ENCODE measurements at places on chromosomes 16 and 17.

- no peak for DNase-seq
Measured at GRCh38 chr17:30532871-30533270, 55.7 kb downstream of the GOSR1 start.

- no peak for DNase-seq
Measured at GRCh38 chr16:86099326-86099725, 200.4 kb downstream of the IRF8 start.

DNA sequence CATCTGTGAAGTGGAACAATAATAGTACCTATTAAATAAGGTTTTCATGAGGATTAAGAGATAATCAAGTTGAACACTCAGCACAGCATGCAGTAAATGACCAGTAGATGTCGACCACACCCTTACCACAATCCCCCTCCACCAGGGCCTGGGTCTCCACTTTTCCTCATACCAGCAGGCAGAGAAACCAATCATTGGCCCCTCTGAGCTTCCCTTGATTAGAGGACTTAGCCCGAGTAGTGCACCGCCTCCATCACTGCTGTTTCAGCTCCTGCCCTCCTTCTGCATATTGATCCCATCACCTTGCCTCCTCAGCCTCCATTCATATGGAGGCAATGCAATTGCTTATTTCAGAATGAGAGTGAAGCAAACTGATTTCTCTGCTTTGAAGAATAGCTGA lies 96.5 kb upstream of the CDH11 start:
- DNase-seq = no peak

- DNase-seq = no peak
Measured at GRCh38 chr17:57422574-57423164, 166.3 kb downstream of the MSI2 start.

GRCh38 chr16:69544088-69544487 lies 21.7 kb upstream of the NFAT5 start:
- no peak for DNase-seq

GRCh38 chr16:1537138-1537577 lies 3.7 kb downstream of the TMEM204 start:
- no peak for DNase-seq

DNA sequence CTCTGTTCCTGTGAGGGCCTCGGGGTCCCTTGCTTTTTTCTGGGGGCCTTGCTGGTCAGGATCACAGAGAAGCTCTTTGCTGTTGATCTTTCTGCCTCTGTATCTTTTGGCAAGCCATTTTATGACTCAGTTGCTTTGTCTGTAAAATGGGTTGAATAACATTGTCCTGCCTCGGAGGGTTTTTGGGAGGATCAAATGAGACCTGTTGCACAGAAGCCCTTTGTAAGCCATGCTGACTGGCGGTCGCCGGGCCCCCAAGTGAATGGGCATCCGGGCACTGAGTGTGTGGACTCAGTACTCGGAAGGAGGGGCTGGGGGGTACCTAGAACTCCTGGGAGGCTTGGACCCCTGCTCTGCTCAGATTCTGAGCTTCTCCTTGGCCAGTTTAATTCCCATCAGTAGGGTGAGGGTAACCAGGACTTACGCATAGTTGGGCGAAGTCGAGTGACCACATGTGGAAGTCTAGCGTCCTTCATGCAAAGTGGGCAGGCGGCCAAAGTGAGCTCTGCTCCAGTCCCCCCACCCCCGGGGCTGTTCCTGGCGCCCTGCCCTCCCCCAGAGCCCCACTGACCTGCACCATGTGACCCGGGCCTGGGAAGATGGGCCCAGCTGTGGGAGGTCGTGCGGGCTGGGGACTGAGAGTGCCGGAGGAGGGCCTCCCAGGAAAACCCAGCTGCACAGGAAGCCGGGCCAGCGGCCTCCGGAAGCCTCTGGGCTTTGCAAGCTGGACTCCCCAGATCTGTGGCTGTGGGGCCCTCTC lies 284.0 kb downstream of the SEC14L1 start:
- DNase-seq = no peak

GRCh38 chr17:10135539-10136257 lies 62.7 kb downstream of the GAS7 start:
- DNase-seq = no peak

- no peak for DNase-seq
Measured at GRCh38 chr17:28843816-28844148, 1.2 kb upstream of the FAM222B start.

- no peak for DNase-seq
Measured at GRCh38 chr17:2120586-2121335, 65.9 kb downstream of the HIC1 start.

- DNase-seq = no peak
Measured at GRCh38 chr16:19678804-19679203, 39.2 kb downstream of the KNOP1 start.

- DNase-seq = peak; percentile 22
Measured at GRCh38 chr17:4142107-4142900, 526 bp downstream of the ZZEF1 start.

- DNase-seq = no peak
Measured at GRCh38 chr17:79774561-79774975, 3.4 kb upstream of the CBX2 start.

- no peak for DNase-seq
Measured at GRCh38 chr16:77596261-77596660, 126.1 kb upstream of the NUDT7 start.

- no peak for DNase-seq
Measured at GRCh38 chr17:61490540-61490975, 38.3 kb downstream of the TBX4 start.

DNA sequence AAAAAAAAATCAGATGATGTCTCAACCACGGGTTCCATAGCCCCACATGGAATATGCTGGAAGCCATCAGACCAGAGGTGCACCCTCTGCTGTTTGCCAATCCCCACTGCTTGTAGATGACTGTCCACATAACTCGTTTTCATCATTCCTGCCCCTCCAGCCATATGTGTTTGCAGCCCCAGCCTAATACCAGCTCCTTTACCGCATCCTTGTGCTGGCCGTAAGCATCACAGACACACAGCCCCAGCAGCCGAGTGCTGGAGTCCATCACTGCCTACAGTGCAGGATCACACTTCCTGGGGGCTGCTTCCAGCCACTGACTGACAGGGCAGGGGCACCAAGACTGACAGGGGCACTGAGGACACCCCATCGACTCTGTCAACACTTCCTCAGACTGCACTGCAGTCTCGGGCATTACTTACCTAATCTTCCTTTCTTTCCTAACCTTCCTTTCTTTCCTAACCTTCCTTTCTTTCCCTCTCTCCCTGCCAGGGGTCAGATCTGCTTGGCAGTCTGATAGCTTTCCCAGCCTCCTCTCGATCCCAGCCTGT lies 5.0 kb downstream of the RCVRN start:
- DNase-seq = no peak

- no peak for DNase-seq
Measured at GRCh38 chr17:78151514-78152008, 5.4 kb downstream of the C17orf99 start.

- DNase-seq = no peak
Measured at GRCh38 chr17:19713462-19713861, 2.9 kb downstream of the SLC47A2 start.

DNA sequence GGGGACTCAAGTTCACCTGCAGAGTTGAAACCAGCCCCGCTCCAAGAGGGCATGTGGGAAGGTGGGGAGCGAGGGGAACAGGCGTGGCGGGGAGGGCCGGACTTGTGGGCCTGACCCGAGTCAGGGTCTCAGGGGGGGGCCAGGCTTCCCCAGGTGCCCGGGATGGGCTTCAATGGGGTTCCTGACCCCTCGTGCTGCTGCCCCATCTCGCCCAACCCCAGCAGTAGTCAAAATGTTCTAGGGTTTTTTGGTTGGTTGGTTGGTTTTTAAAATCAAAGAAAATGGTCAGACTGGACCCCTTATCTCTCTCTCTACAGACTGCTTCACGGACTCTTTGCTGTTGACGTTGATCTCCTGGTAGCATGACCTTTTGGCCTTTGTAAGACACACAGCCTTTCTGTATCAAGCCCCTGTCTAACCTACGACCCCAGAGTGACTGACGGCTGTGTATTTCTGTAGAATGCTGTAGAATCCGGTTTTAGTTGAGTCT lies 69.5 kb downstream of the AMFR start:
- DNase-seq = no peak

DNA sequence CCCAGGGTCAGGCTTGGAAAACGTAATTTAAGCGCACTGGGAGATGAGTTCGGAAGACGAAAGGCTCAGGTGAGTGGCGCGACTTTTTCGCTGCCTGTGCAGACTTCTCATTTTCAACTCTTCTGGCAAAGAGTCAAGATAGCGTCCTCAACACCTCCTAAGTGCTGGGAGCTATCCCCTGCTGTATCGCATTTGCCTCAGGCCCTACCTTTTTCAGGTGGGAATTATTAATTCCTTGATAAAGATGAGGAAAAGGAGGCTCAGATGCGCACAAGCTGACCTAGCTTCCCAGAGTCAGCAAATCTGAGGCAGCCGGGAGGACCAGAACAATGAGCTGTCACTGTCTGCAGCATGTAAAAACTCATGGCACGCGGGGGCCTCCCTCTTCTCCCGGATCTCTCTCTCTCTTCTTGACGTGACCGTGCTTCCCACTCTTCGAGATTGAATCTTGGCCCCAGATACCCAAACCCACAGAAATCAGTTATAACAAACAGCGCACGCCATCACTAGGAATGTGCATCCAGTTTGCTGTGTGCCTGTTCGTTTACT lies 512 bp upstream of the ADAMTS18 start:
- no peak for DNase-seq

DNA sequence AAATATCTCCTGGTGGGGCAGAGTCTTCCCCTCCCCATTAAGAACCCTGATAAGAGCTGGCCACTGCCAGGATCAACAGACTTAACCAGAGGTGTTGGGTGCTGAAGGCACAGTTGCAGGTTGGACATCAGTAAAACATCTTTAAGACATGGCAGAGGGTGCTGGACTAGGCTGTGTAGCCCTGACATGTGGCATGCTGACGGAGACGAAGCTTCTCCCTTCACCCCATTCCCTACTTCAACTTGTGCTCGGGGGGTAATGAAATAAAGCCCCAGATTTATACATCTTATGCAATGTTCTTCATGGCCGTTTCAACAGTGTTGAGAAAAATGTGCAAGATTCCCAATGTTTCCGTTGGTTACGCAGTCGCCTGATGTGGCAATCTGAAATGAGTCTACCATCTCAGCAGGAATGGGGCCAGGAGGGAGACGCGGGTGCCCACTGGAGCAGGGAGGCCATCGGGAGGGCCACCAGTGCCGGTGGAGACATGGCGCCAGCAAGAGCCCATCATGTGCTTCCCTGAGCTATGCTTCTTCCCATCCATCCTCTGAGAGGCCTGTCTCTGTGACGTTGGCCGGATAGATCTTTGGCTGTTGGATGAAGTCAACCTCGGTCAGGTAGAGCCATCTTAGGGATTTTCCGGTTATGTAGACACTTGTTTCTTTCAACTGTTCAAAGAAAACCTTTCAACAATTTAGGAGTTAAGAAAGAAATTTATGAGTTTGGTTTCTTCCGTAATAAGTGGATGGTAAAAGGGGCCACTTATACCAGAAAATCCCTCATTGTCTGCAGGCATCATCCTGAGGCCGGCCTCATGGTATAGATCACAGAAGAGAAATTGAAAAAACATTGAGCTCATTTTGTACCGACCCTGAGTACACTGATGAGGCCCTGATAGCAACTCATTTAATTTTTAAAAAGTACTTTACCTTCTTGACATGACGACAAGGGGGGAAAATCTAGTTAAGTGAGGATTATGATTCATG lies 6.4 kb downstream of the IRF8 start:
- no peak for DNase-seq

DNA sequence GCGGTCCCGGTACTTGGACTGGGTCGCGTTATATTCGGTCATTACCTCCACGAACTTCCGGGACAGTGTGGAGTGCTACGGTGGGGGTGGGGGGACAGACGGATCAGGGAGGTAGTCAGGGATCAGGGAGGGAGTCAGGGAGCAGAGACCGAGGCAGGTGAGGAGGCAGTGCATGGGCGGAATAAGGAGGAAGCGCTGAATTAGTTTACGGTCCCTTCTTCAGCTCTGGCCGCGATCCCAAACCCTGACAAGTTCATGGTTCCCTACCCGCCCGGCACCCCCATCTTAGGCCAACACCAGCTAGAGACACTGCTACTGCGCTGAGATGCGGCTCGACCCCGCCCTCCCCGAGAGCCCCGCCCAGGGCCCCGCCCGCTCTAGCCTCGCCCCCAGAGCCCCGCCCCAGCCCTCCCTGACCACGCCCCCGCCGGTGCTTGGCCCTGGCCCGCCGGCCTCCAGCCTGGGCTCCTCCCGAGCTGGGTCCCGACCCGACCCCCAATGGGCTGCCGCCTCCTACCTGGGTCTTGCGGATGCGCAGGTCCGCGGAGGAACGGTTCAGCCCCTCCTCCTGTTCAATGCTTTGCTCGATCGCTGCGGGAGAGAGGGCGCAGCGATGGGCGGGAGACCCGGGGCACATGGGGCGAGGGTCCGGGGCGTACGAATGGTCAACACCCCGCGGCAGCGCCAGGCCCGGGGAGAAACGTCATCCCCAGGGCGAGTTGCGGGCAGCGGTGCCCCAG lies 12.1 kb downstream of the HSD3B7 start:
- DNase-seq = peak; percentile 87

DNA sequence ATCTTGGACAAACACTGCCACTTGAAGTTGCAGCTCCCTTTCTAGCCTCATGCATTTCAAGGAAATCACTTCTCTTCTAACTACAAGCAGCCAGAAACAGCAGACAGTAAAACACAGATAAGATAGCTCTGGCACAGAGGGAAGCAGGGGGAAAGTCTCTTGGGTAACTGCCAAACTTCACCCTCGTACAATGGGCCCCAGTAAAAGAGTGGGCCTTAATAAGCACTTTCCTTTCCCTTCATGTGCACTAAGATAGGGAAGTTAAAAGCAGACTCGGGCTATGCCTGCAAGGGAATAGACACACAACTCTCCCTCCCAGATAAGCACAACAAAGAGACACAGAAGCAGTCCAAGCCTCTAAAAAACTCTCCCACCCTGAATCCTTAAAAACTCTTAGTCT lies 4.2 kb upstream of the KRTAP4-5 start:
- no peak for DNase-seq

DNA sequence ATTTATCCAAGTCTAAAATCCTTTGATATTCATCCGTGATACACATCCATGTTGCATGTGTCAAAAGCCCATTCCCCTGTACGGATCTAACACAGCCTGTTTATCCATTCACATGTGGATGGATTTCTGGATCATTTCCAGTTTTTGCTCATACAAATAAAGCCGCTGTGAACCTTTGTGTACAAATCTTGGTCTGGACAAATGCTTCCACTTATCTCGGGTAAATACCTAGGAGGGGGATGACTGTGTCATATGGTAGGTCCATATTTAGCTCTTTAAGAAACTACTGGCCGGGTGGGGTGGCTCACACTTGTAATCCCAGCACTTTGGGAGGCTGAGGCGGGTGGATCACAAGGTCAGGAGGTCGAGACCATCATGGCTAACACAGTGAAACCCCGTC lies 6.3 kb upstream of the TBCD start:
- DNase-seq = no peak

DNA sequence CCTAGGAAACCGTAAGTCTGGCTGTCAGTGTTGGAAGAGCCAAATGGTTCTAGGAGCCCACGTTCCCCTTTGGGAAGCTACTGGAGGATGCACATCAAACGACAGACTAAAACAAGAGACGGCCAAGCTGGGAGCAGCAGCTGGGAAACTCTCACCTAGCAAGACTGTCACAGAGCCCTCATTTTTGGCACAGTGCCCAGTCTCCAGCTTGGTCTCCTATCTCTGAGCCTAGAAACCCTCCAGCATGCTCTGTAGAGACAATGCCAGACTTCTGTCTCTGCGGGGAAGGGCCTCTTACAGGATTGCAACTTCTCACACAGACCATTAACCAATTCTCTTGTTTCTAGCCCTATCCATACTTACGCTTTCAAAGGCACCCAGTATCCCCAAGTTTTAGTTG lies 23.5 kb downstream of the GTF3C1 start:
- DNase-seq = no peak

All from CD4-positive, alpha-beta T cell treated with Interferon alpha-2 for 1 hour (primary cell).